Hindlimb muscle (tissue), 1 donor: ENCODE measurements at places on chromosomes 16 and 17. TPM values are rescaled to one million over a fixed set of nuclear protein-coding genes. Genes with fewer than 3 reads are reported as not detected.

DNA sequence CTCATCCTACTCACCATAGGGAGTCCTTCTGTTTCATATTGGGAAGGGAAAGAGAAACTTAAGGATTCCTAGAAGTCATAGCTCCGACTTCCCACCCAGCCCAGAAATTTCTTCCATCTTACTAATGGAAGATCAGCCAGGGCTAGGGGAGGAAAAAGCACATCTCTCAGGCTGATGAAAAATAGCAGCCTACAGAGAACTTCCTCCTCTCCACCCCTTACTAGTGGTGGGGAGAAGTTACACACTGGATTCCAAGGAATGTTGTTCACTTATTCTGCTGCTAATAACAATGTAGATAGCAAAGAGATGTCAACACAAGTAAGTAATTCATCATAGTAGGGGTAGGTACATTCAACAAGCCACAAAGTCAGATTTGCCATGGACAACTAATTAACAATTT, 94.4 kb downstream of the SPACA3 start:
- DNase-seq, result no peak

KRTAP16-1 gene
- polyA plus RNA-seq, result not detected

- DNase-seq, result no peak
Observed at GRCh38 chr17:67328026-67328425, 38.4 kb downstream of the PSMD12 start.

DNA sequence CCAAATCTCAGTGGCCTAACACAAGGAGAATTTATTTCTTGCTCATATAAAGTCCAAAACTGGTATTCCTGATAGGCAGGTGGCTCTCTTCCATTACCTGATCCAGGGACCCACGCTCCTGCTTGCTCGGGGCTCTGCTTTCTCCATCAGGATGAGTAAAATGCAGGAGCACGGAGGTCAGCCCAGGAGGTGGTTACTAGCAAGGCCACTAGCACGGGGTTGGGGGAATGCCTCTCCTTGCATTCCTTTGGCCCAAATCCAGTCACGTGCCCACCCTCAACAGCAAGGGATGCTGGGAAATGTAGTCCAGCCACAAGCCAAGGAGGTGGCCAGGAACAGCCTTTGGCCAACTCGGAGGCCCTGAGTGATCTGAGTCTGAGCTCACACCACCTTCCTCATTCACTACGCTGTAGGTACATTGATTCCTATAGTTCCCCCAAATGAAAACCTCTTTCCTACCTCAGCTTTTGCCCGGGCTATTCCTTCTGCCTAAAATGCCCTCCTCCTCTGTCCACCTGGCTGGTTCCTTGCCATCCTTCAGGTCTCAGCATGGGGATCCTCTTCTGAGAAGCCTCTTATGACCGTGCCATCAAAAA, 38.3 kb upstream of the HAPSTR1 start:
- DNase-seq, result no peak

DNA sequence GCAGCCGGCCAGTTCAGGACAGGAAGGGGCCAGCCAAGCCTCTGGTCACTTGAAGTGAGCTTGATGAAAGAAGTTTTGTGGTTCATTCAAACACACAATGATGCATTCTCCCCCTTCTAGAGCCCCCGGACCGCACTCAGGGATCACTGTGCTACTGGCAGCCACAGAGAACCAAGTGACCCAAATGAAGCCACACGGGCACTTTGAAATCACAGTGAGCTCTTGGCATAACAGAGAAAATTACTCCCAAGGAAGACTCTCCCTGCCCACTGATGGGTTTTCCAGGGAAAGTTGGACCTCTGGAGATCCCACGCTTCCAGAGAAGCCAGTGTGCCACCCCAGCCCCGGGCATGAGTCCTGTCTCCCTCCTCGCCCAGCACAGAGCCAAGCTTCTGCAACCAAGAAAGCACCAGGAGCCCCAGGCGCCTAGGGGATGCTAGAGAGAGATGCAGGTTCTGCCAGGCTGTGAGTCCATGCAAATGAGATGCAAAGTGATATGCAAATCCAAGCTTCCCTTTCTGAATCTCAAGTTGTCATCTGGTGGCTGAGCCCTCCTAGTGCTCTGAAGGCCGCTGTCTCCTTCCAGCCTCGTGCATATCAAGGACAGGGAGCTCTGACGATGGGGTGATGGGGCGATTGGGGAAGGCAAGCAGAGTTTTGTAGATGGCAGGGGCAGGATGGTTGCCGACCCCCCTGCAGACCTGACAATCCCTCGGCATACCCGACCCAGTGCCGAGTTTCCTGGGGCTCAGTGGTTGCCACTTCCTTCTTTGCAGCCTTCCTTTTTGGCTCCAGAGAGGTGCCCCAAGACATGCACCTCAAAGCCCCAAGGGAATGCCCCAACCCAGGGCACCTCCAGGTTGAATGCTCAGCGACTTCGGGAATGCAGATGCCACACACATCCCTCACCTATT, 59.7 kb upstream of the TNRC6C start:
- no peak for DNase-seq

DNA sequence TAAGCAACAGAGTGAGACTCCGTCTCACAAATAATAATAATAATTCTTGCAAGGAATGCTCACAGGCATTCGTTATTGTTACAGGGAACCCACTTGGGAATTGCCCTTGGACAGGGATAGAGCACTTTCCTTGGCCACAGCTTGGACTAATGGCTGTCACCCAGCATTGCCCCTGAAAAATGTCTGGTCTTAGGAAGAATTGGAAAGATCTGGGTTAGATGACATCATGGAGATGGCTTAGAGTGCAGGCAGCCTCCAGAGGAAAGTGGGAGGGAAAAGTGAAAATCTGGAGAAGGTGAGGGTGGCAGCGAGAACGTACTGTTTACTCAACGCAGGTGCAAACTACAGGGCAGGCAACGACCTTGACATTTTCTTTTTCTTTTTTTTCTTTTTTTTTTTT, 59.3 kb upstream of the MRTFB start:
- no peak for DNase-seq

GUCY2D gene
- 0.15 TPM for polyA plus RNA-seq

ADGRG1 gene
- polyA plus RNA-seq, result 7.4 TPM

SLFN14 gene
- 0.19 TPM for polyA plus RNA-seq

DNA sequence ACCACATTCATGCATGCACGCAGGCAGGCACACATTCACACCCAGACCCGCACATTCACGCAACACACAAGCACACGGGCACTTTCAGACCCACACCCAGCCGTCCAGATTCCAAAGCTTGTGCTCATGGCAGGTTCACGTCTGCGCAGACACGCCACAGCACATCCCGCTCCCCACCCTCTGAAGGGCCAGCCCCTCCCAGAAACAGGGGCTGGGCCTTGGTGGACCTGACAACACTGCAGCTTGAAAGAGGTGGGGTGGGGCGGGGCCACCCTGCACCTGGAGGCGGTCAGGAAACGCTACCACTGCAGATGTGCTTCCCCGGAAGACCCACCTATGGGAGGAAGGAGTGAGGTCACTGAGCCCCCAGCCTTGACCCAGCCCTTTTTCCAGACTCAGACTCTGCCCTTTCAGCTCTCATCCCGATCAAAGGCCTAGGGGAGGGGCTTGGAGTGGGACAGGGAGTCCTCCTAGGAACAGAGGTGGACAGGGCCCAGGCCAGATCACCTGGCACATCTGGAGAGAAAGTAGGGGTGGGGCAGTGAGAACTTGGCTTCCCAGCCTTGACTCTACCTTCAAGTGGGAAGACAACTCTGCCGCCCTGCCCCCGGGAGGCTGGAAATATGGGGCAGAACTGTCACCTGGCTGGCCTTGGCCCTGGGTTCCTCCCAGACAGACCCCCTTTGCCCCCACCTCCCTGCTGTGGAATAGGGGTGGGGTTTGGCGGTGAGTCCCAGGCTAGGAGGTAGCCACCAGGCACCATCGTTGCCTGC, 11.0 kb downstream of the P3H4 start:
- DNase-seq, result no peak

DNA sequence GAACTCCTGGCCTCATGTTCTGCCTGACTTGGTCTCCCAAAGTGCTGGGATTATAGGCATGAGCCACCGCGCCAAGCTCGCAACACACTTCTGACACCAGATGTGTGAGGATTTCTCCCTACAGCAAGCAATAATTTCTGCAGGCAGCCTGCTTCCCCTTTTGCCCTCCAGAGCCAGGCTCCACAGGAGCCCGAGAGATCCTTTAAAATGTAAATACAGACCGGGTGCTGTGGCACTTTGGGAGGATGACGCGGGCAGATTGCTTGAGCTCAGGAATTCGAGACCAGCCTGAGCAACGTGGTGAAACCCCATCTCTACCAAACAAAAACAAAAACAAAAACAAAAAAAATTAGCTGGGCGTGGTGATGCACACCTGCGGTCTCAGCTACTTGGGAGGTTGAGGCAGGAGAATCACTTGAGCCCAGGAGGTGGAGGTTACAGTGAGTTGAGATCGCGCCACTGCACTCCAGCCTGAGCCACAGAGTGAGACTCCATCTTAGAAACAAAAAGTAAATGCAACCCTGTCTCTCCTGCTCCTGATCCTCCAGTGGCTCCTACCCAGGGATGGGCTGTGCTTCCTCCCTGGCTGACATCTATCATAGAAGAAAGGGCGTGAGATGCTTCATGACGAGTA, 14.7 kb downstream of the C16orf96 start:
- no peak for DNase-seq

DNA sequence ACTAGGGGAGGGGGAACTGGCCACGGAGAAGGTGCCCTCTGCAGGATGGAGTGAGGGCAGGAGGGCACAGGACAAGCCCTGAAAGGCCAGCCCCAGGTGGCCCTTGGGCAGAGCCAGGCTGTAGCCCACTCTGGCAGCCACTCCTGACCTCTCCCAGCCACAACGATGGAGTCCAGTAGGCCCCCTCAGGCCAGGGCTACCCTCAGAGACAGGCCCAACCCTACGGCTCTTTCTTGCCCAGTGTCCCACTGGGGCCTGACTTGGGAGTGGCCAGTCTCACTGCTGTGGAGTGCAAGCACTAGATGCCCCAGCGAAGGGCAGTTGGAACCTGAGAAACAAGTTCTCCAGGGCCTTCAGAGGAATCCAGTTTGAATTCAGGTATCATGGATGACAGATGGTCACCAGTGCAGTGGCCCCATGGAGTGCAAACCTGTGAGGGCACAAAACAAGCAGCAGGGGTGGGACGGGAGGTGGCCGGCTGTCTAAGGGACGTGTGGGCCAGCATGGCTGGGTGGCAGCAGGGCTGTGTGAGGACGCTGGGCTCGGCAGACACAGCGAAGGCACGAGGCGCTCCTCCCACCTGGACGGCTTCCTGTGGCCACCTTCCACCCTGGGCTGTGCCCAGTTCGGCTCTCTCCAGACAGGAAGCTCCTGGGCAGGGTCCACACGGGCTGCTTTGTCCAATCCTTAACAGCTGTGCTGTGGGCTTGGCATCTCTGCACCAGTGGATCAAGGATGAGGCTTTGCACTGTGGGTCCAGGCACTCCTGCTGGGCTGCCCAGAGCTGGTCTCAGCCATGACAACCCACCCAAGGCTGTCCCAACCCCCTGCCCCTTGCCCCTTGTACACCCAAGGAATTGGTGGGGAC, 72.1 kb downstream of the AMFR start:
- no peak for DNase-seq

DNA sequence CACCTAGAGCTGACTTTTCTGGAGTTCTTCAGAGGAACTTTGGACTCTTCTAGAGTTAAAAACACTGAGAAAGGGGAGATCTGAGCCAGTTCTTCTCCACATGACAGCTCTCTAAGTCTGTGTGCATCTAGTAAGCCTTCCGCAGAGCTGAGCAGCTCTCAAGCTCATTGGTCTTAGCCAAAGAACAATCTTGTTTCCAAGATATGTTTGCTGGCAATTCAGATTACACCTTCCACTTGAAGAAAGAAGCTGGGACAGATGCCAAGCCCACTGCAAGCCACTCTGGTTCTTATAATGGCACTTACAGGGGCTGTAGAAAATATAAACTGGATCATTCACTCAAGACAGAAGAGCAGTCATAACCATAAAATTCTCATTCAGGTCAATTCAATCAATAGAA, 134.1 kb upstream of the TOX3 start:
- DNase-seq, result no peak

GRCh38 chr17:17191346-17191792, 14.8 kb downstream of the PLD6 start:
- DNase-seq, result no peak

- DNase-seq, result no peak
Observed at GRCh38 chr17:72604518-72604917, 483.7 kb downstream of the SOX9 start.

- DNase-seq, result no peak
Observed at GRCh38 chr16:998211-998610, 16.6 kb downstream of the SOX8 start.

DNA sequence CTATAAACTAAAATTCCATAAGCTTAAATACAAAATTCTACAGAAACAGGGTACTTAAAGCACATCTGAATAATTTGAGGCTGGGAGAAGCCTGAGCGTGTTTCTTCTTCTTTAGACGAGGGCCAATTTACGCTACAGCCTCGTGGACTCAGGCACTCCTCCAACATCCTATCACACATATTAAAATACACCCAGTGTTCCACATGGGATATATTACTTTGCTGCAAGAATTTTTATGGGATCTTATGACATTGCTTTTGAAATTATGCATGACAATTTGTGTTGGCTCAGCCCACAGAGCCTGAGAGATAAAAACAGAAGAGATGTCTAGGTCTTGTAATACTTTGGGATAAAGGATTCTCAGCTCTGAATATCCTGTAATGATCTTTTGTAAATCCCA, 3.5 kb upstream of the TANGO6 start:
- DNase-seq, result no peak

- DNase-seq, result peak; percentile 45
Observed at GRCh38 chr17:7294614-7295153, at the start of gene YBX2. Gene YBX2, minus strand, starts transcription at chr17:7294639. Its CDS starts 139 bp downstream, at chr17:7294500.

TBC1D3H gene
- not detected for polyA plus RNA-seq

GRCh38 chr17:4019275-4019674, 55.0 kb upstream of the ATP2A3 start:
- peak; percentile 81 for DNase-seq

SLC52A1 gene
- polyA plus RNA-seq, result not detected

DNA sequence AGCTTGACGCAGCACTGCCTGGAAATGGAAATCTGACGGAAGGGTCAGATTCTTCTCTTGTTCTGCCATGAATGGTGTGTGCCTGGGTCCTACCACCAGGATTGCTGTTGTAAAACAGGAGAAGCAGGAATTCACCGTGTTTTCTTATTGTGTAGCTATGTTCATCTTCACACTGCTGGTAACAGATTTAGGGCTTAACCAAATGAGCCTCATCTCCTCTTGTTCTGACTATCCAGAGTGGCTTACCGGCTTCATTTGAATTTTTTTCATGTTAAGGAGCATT, 97.3 kb upstream of the CHMP6 start:
- no peak for DNase-seq

FBXW10 gene
- 0.13 TPM for polyA plus RNA-seq

DNA sequence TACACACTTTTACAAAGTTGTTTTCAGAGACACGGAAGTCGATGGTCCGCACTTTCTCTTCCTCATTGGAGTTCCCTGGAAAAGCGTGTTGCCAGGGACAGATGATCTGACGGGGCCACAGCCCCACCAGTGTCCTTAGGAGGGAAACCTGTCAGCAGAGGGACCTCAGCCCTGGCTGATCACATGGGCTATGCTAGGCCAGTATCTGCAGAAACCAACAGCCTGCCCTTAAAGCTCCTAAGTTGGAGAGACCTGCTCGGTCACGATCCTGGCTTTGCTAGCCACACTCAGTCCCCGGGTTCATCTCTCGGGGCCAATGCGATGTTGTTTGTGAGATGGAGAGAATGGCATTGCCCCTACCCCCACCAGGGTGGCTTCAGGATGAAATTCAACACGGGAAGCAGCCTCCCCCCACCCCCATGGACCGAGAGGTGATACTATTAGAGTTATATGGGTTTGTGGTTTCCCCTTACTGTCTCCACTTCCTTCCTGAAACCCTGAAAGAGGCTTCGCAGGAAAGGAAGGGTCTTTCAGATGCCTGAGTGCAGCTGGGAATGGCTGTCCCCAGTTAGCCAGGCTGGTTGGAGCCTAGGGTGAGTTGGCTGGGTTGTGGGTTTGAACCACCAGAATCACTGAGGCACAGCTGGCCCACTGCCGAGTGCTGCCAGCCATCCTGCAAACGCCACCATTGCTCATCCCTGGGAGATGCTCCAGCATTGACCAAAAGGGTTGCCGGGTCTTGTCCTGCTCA, 16.6 kb downstream of the RMI2 start:
- DNase-seq, result no peak
